A549 treated with Mapracorat at 1 μM for 4 hours (cell line): ENCODE measurements at places on chromosomes 7 and 10. TPM values are rescaled to one million over a fixed set of nuclear protein-coding genes. Genes with fewer than 3 reads are reported as not detected.

The SLC16A12 gene
- 0.21 to 0.86 TPM (median 0.31 TPM) in 5 replicates for total RNA-seq

The CLDN4 gene
- 3.1 to 6.1 TPM (median 3.9 TPM) in 5 replicates for total RNA-seq

The GNA12 gene
- total RNA-seq, result 33.0 to 42.1 TPM (median 41.9 TPM) in 5 replicates

The PAX4 gene
- total RNA-seq, result not detected in 5 replicates

The VIPR2 gene
- not detected in 5 replicates for total RNA-seq

The CTAGE8 gene
- total RNA-seq, result not detected in 5 replicates

The HYAL4 gene
- total RNA-seq, result 0.08 TPM in 1 of 5 replicates, not detected in the others
